ENCODE measurements at places on chromosomes 7 and 10.
A peak's percentile ranks its signal among the peaks of the same experiment; 100 is the strongest.

DNA sequence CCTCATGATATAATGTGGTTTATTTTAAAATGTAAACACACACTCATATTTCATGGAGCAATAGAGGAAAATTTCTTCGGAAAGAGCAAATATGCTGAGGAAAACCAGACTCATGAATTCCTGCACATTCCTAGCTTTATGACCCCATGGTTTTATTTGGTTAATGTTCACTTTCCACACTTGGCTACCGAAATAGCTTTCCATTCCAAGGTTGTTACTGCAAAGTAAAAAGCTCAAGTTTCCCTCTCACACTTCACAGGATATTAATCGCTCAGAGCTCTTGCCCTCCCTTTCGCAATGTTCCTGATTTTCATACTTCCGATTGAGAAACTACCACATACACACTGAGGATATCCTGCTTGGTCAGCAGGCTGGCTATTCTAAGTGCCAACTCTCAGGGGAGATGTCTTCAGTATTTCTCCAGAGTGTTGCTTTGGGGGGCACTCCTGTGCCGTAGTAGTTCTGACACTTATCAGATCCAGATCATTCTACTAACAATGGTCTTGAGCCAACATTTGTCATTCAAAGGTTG lies 77.5 kb upstream of the STEAP1B start:
- no peak for DNase-seq

- DNase-seq = no peak
These were observed 68.1 kb downstream of the HBP1 start for GRCh38 chr7:107236862-107237261.

GRCh38 chr10:130495116-130495862 lies 359.1 kb downstream of the GLRX3 start:
- no peak for DNase-seq

GRCh38 chr10:5968037-5968680 lies 9.2 kb downstream of the IL15RA start:
- DNase-seq = no peak

DNA sequence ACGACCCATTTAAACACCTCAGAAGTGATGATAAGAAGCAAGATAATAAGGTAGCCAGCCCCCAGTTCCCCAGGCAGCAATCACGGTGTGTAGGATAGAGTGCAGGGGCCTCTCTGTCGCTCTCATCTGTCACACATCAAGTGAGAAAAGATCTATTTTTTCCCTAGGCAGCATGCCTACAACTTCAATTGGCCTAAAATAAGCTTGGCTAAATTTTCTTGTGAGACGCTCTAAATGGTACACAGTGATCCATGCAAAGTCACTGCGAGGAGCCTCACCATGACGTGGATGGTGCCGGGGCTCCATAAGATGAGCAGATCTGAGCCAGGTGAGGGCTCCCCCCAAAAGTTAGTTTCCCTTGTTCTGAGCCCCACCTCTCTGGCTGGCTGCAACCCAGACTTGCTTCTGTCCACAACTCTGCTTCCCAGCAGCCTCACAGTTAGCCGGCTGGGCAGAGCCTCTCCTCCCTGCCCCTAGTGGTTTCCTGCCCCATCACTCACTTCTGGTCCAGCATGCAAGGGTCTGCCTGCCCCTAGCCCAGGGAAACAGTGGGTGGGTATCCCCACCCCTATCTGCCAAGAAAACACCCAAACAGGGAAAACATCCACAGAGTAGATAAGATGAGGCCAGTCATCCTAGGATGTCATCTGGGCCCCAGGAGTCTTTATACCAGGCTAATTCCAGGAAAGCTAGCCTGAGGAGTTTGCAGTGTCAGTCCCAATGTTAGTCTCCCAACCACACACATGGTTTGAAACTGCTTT lies 342.1 kb downstream of the GRID1 start:
- DNase-seq = no peak

DNA sequence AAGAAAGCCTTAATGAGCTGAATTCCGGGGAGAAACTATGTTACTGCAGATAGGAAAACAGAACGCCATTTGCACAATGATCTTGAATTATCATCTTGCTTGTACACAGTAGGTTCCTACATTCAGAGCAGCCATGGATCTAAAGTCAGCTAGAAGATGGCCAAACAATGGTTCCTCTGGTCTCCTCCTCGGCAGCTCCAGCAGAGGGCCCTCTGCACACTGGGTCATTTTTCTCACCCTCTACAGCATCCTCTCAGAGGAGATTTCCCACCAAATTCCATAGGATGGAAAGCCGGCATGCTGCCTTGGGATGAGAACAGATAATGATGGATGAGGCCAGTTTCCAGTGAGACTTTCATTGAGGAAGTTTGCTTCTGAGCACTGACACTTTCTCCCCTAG lies 308.5 kb upstream of the NFE2L3 start:
- DNase-seq = no peak

- DNase-seq = no peak
These were observed 193.4 kb downstream of the CACNB2 start for GRCh38 chr10:18333621-18334020.

- no peak for DNase-seq
These were observed 21.4 kb upstream of the CNPY1 start for GRCh38 chr7:155567646-155568332.

DNA sequence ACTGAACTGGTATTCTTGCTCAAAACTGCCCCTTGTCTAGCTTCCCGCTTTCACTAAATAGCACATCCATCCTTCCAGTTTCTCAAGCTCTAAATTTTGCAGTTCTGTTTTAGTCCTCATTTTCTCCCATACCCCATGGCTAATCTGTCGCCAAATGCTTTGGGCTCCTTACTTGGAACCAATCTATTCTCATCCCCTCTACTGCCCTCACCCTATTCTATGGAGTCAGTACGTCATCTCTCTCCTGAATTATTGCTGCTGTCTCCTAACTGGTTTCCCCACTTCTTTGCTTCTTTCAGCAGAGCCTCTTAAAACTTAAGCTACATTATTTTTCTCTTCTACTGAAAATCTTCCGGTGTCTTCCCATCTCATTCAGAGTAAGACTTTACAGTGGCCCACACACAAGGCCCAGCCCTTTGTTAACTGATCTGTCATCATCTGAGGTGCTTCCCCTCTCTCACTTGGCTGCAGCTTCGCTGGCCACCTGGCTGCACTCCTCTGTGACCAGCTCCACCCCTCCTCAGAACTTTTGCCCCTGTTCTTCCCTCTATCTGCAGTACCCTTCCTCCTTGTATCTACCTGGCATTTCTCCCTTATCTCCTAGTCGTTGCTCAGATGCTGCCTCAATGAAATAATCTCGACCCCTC lies 9.9 kb downstream of the STARD3NL start:
- DNase-seq = no peak

GRCh38 chr7:153389261-153389660 lies 629.7 kb downstream of the ACTR3B start:
- DNase-seq = no peak

- DNase-seq = no peak
These were observed 95.2 kb downstream of the IQUB start for GRCh38 chr7:123439191-123439590.

DNA sequence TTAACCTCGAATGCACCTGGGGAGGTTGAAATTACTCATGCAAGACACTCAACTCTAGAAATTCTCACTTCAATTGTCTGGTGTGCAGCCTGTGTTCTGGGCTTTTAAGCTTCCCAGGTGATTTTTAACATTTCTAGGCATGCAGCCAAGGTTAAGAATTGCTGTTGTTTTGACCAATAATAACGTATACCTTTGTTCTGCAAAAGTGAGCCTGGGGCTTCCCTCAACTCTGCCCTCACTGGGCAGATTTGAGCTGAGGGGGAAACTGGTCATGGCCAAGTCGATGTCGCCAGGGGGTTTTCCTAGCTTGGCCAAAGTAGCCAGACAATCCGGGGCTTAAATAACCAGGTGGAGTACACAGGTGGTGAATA lies 568 bp downstream of the PRSS2 start:
- no peak for DNase-seq

DNA sequence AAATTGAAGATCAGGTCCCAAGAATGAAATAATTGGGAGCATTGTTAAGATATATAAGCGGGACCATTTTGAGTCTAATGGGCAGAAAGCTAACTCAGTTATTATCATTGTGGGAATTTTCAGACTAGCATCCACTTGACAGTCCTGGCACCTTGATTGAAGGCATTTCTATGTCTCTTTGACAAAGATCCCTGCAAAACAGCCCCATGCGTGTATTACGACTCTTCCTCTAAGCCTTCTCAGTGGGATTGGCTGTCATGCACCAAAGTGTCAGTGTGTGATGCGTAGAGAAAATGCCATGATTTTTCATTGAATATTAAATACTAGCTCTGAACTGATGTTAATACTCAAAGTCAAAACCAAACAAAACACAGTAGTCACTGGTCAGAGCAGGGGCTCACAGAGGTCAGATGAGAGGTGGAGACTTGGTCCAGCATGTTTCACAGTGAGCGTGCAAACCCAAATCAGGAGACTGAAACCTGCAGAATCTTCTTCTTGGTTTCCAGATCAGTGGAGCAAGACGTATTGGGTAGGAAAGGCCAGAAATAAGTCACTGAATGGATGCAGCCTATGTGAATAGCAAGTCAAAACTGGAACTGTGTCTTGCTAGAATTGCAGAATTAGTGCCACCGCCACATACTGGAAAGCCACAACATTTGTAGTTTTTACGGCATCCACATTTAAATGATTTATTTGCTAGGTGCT lies 303.6 kb upstream of the AKR1E2 start:
- no peak for DNase-seq

DNA sequence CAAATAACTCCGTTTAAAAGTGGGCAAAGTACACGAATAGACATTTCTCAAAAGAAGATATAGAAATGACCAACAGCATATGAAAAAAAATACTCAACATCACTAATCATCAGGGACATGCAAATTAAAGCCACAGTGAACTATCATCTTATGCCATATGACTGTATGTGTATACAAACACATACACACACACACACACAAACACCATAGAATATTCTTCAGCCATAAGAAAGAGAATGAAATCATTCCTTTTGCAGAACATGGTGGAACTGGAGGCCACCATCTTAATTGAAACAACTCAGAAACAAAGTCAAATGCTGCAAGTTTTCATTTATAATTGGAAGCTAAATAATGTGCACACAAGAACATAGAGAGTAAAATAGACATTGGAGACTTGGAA lies 1019.4 kb downstream of the KCNMA1 start:
- DNase-seq = no peak

GRCh38 chr7:137961200-137962177 lies 40.4 kb downstream of the CREB3L2 start:
- peak; percentile 9 for DNase-seq

GRCh38 chr10:22453948-22454591 lies 108.8 kb downstream of the SPAG6 start:
- no peak for DNase-seq

DNA sequence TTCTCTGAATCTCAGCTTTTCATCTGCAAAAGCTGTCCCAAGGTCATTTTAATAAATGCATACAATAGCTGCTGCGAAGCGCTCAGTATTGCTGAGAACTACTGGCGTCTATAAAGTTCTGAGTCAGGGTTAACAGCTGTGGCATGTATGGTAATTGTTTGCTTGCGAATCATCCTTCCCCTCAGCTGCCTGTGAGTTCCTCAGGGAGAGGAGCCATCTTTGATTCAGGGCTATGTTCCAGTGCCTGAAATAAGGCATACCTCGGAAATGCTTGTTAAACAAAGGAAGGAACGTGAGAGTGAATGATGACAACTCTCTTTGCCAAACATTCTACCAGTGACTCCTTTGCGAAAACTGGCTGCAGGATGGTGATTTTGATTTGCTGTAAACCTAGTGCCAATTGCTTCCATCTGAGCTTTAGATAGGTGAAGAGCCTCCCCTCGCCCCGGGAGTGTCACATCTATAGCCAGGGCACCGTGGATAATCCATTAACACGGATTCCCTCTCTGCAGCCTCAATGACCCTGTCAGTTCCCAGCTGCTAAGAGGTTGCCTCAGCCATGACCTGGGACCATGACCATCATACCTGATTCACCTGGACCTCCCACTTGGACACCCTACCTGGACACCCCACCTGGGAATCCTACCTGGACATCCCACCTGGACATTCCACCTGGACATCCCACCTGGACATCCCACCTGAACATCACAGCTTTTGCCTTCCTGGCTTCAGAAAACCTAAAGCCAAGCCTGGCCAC lies 39.6 kb downstream of the GPRIN2 start:
- peak; percentile 1 for DNase-seq

- no peak for DNase-seq
These were observed 38.9 kb upstream of the YAE1 start for GRCh38 chr7:39527296-39527695.

DNA sequence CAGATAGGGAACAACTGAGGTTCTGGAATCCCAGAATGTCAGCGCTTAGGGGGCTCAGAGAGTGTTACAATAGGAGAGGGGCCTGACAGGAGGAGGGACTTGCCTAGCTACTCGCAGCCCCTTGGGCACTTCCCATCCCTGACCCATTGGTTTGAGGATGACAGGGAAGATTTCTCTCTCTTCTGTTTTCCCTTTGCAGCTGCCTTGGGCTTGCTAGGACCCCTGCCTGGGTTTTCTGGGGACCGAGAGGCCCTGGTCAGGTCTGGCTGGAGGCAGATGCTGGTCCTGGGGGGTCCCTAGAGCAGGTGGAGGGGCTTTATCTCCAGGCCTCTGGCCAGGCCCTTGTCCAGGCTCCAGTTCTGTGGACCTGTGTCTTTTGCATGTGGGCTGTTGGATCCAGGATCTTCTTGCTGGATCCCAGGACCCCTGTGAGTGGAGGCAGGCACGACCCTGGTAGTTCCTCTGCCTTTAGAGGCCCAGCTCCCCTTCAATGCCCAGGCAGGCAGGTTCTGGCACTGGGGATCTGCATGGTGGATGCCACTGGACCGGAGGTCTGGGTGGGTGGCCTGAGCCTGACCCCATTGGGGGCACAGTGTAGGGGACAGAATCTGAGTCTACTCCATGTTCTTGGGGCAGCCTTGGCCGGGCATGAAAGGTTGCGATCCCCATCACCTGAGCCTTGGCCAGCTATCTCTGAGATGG lies 26.9 kb downstream of the RAMP3 start:
- DNase-seq = no peak

All from activated naive CD4-positive, alpha-beta T cell treated with Interleukin-2 at 50 U/mL for 16 hours (primary cell).